Mesothelial cell of epicardium (in vitro differentiated cells): ENCODE measurements at places on chromosomes 13 and 19. TPM values are rescaled to one million over a fixed set of nuclear protein-coding genes. Genes with fewer than 3 reads are reported as not detected.

GRCh38 chr13:111472559-111473460 is 152.4 kb downstream of the TEX29 start:
- peaks cover 33% of the 10 kb centered on the region for H3K27me3 ChIP-seq
- no peaks in the 10 kb centered on the region for H3K4me1 ChIP-seq
- no peak for DNase-seq
- H3K4me3 ChIP-seq = no peak overlapping the region
- no peaks in the 10 kb centered on the region for H3K36me3 ChIP-seq
- H3K27ac ChIP-seq = no peak overlapping the region

DNA sequence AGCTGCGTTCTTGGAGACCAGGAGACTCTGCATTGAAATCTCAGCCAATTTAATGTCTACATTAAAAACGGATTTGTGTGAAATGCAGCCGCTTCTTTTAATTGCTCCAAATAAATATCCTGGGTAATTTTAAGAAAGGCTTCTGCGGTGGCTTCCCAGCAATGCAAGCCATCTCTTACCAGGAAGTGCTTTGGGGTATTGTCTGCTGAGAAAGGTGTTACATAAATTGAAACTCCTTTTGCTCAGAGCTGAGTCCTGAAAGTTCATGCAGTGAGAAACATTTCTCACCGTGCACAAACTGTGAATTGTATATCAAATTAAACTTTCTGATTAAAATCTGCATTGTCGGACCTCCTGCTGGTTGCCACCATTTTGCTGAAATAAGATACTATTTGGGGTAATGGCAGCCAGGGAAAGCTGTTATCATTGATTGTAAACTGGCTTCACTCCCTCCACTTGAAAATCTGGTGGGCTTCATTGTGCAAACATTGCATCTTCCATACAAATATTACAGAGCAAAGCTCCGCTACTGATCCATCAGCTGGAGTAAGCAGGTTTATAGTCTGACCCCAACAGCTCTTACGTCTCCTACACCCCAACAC is 59.5 kb downstream of the ZIC5 start:
- H3K36me3 ChIP-seq = no peaks in the 10 kb centered on the region
- H3K4me3 ChIP-seq = no peak overlapping the region
- H3K27me3 ChIP-seq = peaks cover 43% of the 10 kb centered on the region
- H3K27ac ChIP-seq = no peak overlapping the region

The ZNF738 gene
- 40.8 to 45.0 TPM (median 42.5 TPM) in 3 replicates for total RNA-seq

The ATXN8OS gene
- total RNA-seq = not detected in 3 replicates

GRCh38 chr19:1665565-1666047 is 13.2 kb upstream of the TCF3 start:
- H3K27ac ChIP-seq = no peak overlapping the region
- peaks cover 11% of the 10 kb centered on the region for H3K4me1 ChIP-seq
- DNase-seq = no peak

GRCh38 chr13:112658808-112659207 is 31.0 kb upstream of the ATP11A start:
- H3K36me3 ChIP-seq = no peaks in the 10 kb centered on the region
- no peaks in the 10 kb centered on the region for H3K27me3 ChIP-seq
- peak overlapping the region; percentile 92 for H3K27ac ChIP-seq
- peaks cover 19% of the 10 kb centered on the region for H3K4me1 ChIP-seq

DNA sequence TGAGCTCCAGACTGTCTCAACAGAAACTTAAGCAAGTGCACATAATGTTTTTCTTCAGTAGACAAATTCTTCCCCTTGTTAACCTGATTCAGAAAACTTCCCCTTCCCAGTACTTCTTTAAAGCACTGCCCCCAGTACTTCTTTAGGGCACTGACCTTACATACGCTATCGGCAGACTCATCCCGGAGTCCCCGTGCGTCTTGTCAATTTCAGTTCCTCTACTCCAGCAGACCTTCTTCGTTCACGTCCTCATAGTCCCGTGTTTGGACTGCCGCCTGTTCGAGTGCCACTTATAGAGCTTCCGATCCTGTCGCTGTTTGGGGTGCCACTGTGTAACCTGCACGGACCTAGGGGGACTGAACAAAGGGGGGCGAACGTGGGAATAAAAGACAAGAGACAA is 29.0 kb downstream of the ZNF627 start:
- no peak for DNase-seq
- H3K36me3 ChIP-seq = peaks cover 12% of the 10 kb centered on the region
- H3K27me3 ChIP-seq = peaks cover 44% of the 10 kb centered on the region

DNA sequence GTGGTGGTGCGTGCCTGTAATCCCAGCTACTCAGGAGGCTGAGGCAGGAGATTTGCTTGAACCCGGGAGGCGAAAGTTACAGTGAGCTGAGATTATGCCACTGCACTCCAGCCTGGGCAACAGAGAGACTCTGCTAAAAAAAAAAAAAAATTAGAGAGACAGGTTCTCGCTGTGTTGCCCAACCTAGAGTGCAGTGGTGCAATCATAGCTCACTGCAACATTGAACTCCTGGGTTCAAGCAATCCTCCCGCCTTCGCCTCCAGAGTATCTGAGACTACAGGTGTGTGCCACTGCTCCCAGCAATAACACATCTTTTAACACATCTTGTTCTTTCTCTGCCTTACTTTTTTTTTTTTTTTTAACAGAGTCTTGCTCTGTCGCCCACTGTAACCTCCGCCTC is 32.7 kb downstream of the CLEC17A start:
- H3K4me3 ChIP-seq = no peak overlapping the region
- no peak overlapping the region for H3K27ac ChIP-seq
- peaks cover 7% of the 10 kb centered on the region for H3K36me3 ChIP-seq
- no peak for DNase-seq

DNA sequence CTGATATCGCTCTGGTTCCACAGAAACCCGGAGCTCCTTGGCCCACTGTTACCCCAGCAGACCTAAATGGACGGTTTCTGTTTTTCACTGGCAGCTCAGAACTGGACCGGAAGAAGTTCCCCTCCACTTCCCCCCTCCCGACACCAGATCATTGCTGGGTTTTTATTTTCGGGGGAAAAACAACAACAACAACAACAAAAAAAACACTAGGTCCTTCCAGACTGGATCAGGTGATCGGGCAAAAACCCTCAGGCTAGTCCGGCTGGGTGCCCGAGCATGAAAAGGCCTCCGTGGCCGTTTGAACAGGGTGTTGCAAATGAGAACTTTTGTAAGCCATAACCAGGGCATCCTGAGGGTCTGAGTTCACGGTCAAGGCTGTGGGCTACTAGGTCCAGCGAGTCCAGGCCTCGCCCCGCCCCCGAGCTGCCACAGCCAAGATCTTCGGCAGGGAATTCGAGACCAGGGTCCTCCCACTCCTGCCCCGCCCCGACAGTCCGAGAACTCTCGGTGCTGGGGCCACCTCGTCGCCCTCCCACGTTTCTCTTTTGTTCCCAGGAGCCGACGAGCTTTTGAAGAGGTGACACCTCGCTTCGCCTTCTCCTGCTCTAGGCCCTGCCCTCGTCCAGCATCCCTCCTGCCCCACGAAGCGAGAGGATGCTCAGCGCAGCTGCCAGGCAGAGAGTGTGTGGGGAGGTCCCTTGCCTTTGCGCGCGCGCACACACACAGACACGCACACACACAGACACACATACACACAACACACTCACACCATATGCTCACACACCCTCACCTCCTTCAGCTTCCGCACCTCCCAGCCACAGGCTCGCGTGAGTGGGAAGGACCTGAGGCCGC is 8.8 kb downstream of the ZIC2 start:
- no peaks in the 10 kb centered on the region for H3K36me3 ChIP-seq
- peaks cover 3% of the 10 kb centered on the region for H3K4me1 ChIP-seq
- DNase-seq = no peak
- no peak overlapping the region for H3K4me3 ChIP-seq
- peaks cover 98% of the 10 kb centered on the region for H3K27me3 ChIP-seq

- peak overlapping the region; percentile 25 for H3K4me3 ChIP-seq
- H3K36me3 ChIP-seq = no peaks in the 10 kb centered on the region
- peaks cover 37% of the 10 kb centered on the region for H3K4me1 ChIP-seq
Measured at GRCh38 chr19:19403373-19403901, 2.0 kb upstream of the GATAD2A start.

DNA sequence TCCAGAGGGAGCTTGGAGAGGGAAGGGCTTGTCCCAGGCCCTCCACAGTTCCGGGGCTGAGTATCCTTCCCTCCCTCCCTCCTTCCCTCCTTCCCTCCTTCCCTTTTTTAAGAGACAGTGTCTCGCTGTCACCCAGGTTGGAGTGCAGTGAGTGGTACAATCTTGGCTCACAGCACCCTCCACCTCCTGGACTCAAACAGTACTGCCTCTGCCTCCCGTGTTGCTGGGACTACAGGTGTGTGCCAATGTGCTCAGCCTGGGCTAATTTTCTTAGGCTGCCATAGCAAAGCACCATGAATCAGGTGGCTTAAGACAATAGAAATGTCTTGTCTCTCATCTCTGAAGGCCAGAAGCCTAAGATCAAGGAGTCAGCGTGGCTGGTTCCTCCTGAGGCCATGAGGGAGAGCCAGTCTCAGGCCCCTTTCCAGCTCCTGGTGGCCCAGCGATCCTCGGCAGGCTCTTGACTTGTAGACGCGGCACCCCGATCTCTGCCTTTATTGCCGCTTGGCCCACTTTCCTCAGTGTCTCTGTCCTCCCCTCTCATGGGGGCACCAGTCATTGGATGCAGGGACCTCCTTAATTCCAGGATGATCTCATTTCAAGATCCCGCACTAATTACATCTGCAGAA is 47.5 kb downstream of the CRTC1 start:
- no peaks in the 10 kb centered on the region for H3K27me3 ChIP-seq
- H3K36me3 ChIP-seq = no peaks in the 10 kb centered on the region
- H3K4me1 ChIP-seq = peaks cover 17% of the 10 kb centered on the region
- DNase-seq = no peak
